Kasumi-1 (cell line): ENCODE measurements at places on chromosomes 12 and 14.

GRCh38 chr14:104094709-104095425 is 9.4 kb downstream of the ASPG start:
- peak; percentile 20 for DNase-seq

GRCh38 chr12:52976574-52977071 is 27.7 kb downstream of the KRT18 start:
- no peak for DNase-seq

DNA sequence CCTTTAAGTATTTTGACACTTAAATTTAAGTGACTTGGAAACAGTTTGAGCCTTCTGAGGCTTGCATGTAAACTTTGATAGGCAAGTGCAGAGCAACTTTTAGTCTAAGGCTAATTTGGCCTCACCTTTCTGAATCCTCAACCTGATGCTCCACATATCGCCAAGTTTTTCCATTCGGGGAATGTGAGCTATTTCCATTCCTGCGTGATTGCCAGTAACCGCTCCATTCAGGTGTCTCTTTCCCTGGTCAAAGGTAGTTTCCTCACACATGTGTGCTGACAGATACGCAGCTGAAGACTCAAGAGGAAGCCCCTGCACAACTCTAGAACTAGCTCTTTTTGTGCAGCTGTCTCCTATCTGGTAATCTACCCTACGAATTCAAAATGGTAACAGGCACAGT is 25.4 kb upstream of the FUT8 start:
- no peak for DNase-seq

DNA sequence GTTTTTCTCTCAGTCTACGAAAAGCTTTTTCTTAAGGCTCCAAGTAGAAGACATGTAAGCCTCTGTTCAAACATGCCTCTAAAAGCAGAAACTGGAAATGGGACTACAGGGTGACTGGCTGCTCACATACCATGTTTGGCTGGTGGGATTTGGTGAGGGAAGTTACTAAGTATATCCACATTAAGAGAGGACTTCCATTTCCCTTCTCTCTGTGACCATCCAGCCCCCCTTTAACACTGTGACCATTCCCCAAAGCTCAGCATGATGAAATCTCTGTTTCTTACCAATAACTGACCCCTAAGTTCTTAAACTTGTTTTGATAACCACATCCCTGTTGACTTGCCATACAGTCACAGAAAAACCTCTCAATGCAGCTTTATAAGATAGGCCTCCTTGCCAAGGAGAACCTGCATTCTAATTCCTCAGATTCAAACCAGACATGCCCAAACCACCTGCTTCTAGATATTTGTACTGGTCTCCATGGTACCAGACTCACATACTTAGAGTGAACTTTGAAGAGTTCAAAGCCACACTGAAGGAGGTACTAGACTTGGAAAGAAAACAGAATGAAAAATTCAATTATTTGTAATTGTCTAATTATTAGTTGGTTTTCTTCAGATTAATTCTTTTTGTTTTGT is 102.2 kb downstream of the VEZT start:
- no peak for DNase-seq

GRCh38 chr12:91327889-91328288 is 145.3 kb upstream of the DCN start:
- DNase-seq, result no peak

DNA sequence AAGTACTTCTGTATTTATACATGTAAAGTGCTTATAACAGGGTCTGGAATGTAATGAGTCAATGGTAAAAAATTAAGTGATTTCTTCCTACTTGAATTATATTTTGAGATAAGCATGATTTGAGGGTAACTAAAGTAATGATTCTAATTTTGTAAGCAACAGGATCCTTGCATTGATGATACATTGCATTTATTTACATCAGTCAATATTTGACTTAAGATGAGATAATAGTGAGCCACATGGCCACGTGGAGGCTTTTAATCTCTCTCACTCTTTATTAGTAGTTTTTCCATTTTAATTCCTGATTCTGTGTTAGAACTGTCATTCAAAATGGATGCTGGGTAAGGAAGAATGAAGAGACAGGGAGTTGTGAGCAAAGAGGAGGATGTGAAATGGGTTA is 298.1 kb upstream of the PRICKLE1 start:
- no peak for DNase-seq

- no peak for DNase-seq
Observed at GRCh38 chr14:30603402-30603801, 18.7 kb upstream of the SCFD1 start.

DNA sequence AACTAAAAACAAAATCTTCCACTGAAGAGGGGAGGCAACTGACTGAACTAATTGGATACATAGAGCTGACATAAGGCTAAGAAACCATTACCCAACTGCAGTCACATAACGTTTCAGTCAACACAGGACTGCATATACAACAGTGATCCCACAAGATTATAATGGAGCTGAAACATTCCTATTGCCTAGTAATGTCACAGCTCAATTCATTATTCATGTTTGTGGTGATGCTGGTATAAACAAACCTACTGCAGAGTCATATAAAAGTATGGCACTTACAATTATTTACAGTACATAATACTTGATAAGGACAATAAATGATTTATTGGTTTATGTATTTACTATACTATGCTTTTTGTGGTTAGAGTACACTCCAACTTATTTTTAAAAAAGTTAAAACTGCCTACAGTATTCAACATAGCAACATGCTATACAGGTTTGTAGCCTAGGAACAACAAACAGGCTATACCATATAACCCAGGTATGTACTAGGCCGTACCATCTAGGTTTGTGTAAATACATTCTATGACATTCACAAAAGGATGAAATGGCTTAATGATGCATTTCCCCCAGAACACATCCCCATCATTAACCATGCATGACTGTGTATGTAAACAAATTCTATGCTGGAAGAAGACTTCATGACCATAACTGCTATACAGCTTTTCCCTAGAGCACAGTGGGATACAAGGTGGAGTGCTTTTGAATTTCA is 4.3 kb downstream of the NAP1L1 start:
- DNase-seq, result no peak

GRCh38 chr14:33230021-33230420 is 291.3 kb downstream of the NPAS3 start:
- DNase-seq, result no peak

DNA sequence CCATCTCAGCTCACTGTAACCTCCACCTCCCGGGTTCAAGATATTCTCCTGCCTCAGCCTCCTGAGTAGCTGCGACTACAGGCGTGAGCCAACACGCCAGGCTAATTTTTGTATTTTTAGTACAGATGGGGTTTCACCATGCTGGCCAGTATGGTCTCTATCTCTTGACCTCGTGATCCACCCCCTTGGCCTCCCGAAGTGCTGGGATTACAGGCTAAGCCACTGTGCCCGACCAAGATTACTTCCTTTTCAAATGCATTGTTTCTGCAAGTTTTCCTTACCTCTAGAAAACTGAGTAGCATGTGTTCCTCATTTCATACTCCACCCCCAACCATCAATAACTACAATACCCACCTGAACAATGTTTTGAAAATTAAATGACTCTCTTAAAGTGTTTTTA is 13.1 kb downstream of the ARF6 start:
- DNase-seq, result no peak

GRCh38 chr14:23933742-23934128 is 19.8 kb upstream of the DHRS4 start:
- no peak for DNase-seq

- no peak for DNase-seq
Observed at GRCh38 chr12:54407183-54407905, 11.7 kb downstream of the ITGA5 start.

DNA sequence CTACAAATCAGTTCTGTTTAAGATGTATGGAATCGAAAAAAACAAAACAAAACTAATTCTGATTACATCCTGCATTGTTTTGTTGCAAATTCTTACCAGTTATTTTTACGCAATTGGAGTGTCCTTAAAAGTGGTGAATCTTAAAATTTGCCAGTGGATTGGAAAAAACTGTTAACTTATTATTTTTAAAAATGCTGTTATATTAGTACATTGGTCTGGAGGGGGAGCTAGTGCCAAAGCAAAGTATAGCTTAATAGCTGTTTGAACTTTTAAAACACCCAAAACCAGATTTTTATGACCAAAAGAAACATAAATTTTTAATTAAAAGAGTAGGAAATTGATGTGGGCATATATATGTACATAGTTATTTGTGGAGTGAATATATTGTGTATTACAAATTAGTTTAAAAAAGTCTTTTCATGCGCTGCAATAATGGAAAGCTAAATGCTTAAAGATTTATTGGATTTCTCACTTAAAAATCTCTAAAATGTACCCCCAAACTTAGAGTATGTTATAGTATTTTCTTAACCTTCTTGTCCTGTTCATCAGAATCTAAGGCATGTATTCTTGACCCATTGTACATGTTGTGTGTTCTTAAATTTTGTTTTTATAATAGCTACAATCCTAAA is 2.5 kb downstream of the FUT8 start:
- DNase-seq, result peak; percentile 60

DNA sequence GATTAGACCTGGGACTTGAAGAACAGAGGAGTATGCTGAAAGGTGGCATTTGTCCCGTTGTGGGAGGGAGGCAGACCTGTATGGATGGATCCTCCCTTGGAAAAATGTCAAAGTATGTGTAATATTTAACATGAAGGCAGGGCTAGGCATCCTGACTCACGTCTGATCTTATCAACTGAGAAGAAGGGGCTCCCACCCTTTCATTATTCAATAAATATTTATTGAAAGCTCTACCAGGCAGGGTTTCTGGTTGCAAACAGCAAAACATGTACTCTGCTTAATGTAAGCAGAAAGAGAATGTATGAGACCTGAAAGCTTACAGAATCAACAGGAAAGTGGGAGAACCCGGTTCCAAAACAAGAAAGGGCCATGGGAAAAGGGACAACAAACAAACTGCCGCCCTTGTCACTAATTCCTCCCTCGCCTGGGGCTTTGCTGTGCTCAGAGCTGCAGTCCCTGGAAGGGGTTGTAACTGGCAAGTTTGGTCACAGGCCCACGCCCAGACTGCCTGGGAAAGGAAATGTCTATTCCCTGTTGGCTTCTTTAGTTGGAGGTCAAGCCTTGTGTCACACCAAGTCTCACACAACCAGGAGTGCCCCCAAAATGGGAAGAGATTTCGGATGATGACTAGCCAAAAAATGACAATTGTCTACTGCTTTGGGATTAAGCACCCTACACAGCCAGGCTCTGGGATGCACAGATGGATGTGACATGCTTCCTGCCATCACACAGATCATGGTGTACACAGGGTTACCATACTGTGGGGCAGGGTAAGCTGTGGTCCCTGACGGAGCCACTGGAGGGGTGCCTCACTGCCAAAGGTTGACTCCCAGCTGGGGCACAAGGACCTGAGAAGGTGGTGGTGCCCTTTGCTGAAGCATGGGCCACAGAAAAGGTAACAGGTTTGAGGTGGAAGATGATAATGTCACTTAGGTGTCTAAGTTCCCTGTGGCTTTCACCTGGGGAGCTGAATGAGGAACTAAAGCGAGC is 36.8 kb downstream of the RAB35 start:
- DNase-seq, result no peak

- DNase-seq, result peak; percentile 71
Observed at GRCh38 chr14:71597955-71598660, 334.1 kb upstream of the RGS6 start.

DNA sequence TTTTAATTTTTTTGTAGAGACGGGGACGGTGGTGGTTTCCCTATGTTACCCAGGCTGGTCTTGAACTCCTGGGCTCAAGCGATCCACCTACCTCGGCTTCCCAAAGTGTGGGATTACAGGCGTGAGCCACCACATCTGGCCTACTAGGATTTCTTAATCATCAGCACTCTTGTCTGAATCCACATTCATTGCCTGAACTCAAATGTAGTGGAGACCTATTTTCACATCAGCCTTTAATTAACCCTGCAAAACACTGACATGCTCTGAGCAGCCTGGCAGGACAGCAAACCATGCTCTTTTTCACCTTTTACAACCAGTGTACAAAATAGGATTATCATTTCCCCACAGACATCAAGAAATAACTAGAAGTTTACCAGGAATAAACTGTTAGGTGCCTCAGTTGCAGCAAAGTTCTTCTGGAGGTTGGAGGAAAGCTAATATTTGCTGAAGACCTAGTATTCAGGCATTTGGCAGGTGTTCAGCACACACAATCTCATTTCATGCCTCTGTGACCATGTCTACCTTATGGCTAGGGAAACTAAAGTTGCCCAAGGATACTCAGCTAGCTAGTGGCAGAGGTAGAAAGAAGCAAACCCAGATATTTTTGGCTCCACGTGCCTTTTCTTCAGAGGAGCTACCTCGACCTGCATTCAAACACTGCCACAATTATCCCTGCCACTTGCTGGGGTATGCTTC is 37.7 kb downstream of the CFL2 start:
- DNase-seq, result no peak

GRCh38 chr12:86411710-86412109 is 155.5 kb upstream of the MGAT4C start:
- DNase-seq, result no peak

GRCh38 chr12:42192686-42193085 is 45.4 kb downstream of the YAF2 start:
- no peak for DNase-seq
